Tibial nerve (tissue), 4 donors: ENCODE measurements at places on chromosomes 6 and 20. TPM values are rescaled to one million over a fixed set of nuclear protein-coding genes. Genes with fewer than 3 reads are reported as not detected.

Gene HLA-DMB
- 15.7 TPM for total RNA-seq

Gene OGFR
- total RNA-seq, result 67.1 TPM

- no peak for DNase-seq
Measured at GRCh38 chr6:44221961-44222335, 1.4 kb upstream of the SLC29A1 start.

GRCh38 chr6:62978920-62979319, 232.3 kb upstream of the FKBP1C start:
- DNase-seq, result no peak

- no peak for DNase-seq
Measured at GRCh38 chr6:167997642-167998041, at the start of gene KIF25. KIF25 (plus strand) TSS chr6:167997671; CDS start chr6:168029586, 31,915 bp downstream.

GRCh38 chr6:148745926-148746325, 904 bp upstream of the UST start:
- DNase-seq, result no peak

DNA sequence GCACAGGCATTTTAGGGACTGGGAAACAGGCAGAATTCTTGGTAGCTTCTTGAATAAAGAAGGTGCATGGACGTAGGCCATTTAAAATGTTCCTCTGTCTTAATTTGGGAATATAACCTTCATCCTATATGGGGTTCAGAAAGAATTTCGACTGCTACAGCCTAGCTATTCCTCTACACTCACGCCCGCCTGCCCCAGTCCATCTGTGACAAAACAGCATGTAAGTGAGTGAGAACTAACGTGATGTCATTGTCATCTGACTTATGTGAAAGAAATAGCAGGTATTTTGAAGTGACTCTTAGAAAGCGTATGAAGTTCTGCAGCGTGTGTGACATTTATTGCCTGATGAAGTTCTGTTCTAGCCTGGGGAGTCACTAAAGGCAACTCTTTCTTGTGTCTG, 52.2 kb upstream of the SLC22A1 start:
- DNase-seq, result no peak

DNA sequence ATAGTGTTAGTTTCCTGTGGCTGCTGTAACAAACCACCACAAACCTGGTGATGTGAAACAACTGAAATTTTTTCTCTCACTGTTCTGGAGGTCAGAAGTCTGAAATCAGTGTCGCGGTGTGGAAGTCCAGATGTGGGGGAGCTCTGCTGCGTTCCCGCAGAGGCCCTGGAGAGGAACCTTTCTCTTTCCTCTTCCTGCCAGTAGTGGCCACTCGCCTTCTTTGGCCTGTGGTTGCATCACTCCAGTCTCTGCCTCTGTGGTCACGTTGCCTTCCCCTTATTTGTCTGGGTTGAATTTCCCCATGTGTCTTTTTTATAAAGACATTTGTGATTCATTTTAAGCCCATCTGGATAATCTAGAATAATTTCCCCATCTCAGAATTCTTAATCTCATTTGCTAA, 295.5 kb upstream of the FLRT3 start:
- DNase-seq, result no peak

Gene AK9
- 10.4 TPM for total RNA-seq

DNA sequence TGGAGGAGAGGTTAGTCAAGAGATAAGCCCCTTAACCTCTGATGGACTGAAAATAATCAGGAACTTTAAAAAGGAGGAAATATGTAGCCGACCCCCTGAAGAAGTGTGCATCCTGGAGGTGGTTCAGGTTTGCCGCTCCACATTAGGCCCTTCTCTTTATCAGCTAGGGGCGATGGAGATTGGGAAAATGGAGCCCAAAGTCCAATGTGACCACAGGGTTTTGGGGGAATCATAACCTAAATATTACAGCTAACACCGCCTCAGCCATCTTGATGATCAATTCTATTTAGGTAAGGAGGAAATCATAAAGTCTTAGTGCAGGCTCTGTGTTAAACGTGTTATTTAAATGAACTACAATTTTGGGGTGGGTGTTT, 1.2 kb downstream of the OGFRL1 start:
- DNase-seq, result no peak

- DNase-seq, result no peak
Measured at GRCh38 chr6:80376411-80376810, 269.9 kb downstream of the BCKDHB start.

DNA sequence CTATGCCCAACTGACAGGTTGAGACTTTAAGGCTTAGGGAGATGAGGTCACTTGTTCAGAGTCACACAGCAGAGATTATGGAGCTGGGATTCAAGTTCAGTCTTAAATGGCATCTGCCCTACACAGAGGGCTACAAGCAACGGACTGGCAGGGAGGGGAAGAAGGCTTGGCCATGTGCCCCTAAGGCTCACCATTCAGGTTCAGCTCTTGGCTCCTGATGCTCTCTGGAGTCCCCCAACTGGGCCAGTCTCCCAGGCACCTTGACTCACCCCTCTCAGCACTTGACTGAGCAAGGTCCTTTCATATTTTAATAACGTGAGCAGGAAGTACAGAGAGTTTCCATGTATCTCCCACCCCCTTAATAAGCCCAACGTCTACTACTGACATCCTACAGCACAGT, 71.4 kb upstream of the MAFB start:
- no peak for DNase-seq

- DNase-seq, result peak; percentile 14
Measured at GRCh38 chr6:147201885-147202515, 2.2 kb upstream of the STXBP5 start.

Gene GHRH
- total RNA-seq, result not detected

DNA sequence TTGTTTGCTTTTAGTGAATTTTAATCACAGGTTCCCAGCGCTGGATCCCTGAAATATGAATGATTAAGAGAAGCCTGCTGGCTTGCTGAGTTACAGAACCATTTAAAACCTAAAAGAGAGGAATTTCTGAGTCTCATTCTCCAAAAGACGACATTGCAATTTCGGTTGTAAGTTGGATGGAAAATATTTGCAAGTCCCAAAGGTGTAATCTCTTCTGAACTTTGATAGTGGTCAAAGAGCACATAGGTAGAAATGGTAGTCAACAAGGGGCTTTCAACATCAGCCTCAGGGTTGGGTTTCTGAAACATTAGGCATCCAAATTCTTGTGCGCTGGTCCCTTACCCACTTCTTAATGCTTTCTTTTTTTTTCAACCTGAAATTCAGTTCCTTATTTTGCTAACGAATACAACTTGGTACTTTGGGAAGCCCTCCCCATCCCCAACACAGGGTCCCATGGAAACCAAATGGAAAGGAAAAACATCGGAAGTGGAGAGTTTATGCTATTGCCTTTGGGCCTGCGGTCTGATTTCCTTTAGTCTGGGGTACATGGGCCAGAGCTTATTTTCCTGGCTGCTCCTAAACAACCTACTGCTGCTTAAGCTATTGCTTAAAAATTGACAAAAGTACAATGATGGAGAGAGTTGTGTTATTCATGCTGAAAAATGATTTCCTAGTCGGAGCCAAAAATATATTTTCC, 117.0 kb upstream of the KCNK16 start:
- DNase-seq, result no peak

- no peak for DNase-seq
Measured at GRCh38 chr6:158387036-158387435, 74.8 kb downstream of the TULP4 start.

Gene PLAGL2
- total RNA-seq, result 4.2 TPM

Gene ADGRB3
- 17.9 TPM for total RNA-seq

Gene EDN1
- total RNA-seq, result 48.8 TPM

DNA sequence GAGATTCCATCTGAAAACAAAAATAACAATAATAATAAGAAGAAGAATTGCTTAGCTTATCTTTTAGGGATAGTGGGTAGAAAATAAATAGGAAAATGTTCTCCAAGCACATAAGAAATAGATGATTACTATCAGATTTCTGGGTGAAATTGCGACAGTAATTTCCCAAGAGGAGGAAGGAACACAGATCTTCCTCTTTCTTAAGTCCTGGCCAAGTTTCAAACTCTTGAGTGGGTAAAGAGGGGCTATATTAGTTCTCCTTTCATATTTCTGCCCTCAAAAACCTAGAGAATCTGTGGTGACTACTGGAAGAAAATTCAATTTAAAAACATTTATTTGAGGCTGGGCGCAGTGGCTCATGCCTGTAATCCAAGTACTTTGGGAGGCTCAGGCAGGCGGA, 63.7 kb downstream of the PHACTR2 start:
- no peak for DNase-seq

DNA sequence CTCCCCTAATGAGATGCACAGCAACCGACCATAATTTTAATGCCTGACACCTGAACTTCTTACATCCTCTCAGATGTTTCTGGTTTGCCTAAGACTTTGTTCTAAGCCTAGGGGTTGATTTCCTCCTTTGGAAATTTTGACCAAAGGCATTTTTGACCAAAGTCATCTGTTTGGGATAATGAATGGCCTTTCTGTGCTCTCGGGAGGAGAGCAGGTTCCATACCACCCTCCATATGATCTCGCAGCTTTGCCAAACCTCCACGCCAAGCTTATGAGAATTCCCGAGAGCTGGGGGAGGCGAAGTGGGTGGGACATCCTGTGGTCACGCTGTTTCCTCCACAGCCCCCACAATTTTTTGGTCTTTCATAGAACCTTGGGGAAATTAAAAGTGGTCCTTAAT, 91.7 kb downstream of the SCML4 start:
- DNase-seq, result no peak

Gene C20orf204
- 1.7 TPM for total RNA-seq

GRCh38 chr6:43968110-43968965, 158.9 kb downstream of the MRPL14 start:
- DNase-seq, result no peak

DNA sequence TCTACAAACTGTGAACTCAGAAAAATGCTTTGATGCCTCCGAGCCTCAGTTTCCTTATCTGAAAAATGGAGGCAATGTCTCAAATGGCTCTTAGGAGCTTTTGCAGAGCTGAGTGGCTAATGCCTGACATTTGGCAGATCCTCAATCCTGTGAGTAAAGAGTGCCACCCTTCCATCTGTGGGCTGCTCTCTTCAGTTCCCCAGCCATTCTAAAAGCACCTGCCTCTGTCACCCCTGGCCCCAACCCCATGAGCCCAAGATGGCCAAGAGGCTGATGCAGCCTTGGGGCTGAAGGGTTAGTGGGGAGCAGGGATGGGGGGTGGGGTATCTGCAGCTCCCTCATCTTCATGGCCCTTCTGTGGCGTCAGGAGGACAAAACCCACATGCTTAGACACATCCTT, 14.5 kb upstream of the GUCA1A start:
- no peak for DNase-seq

DNA sequence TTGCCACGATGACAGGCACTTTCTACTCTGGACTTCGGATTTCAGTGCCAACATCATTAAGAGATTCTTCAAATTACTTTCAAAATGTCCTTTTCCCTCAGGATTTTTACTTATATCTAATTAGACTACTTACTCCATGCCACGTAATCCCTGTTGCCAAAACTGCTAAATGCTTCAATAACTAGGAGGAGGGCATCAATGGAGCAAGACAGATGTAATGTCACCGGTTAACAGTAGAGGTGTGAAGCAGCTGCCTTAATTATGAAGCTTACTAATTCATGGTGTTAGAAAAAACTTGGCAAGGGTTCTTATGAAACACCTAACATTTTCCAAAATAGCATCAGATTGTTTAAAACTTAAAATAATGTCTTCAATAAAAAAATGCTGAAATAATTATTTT, 111.2 kb upstream of the SIM1 start:
- no peak for DNase-seq

Gene TGM2
- 46.5 TPM for total RNA-seq

DNA sequence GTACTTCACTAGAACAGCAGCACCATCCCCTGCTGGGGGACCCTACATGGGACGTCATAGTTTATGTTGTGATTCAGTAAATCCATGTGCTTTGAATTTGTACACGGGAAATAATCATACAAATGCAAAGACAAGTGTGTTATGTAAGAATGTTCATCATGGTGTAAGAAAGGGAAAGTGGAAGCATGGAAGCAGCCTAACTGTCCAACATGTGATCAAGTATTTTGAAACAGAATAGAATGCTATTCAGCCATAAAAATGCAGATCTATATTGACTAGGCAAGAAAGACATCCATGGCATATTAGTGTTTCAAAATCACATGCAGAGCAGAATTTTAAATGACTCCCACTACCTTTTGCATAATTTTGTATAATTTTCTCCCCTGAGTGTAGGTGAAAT, 117.6 kb downstream of the F13A1 start:
- DNase-seq, result no peak

GRCh38 chr20:35226126-35226883, at the start of gene MMP24:
MMP24 (plus strand) TSS chr20:35226690; CDS start chr20:35226739, 49 bp downstream.
- DNase-seq, result no peak

DNA sequence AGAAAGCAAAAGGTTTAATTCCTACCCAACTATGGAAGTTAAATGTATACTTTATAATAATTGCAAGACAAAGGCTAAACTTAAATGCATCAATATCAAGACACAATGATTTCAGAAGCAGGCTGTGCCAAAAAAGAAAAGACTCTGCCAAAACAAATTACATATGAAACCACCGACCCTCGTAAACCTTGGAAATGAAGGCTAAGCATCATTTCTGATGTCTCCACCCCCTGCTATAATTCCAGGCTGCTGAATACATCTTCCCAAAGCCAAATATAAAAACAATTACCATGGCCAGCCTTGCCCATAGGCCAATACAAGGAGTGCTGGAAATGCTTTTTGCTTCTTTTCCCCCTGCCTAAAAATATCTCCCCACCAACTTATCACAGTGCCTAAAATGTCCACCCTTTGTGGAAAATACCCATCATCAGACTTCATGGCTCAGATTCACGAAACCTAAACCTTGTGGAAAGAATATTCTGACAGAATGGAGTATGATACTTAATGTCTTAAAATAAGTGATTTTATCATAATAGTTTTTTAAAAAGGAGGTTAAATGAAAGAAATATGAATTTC, 37.4 kb downstream of the RCAN2 start:
- no peak for DNase-seq

DNA sequence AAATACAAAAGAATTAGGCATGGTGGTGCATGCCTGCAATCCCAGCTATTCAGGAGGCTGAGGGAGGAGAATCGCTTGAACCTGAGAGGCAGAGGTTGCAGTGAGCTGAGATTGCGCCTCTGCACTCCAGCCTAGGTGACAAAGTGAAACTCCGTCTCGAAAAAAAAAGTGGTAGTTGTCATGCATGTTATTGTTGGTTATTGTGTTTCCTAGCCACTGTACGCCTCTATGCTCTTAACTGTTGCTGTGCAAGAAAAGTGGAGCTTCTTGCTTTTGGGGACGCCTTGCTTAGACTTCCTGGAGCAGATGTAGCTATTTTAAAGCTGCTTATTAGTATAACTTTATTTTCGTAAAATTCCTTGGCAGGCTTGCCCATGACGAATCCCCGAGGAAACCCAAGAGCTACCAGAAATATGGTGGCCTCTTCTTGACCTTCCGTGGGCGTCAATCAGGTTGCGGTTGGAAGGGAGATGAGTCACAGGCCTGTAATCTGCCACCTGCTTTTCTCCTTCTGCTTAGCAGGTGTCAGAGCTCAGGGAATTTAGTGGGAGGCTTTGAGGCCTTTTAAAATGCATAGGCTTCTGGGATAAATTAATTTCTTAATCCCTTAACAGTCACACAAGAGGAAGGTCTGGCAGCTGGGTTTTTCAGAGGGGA, 17.3 kb downstream of the GABRR2 start:
- DNase-seq, result peak; percentile 37

Gene RAET1G
- total RNA-seq, result 1.5 TPM
